ENCODE measurements at places on chromosomes 7 and 10. TPM values are rescaled to one million over a fixed set of nuclear protein-coding genes. Genes with fewer than 3 reads are reported as not detected.

DNA sequence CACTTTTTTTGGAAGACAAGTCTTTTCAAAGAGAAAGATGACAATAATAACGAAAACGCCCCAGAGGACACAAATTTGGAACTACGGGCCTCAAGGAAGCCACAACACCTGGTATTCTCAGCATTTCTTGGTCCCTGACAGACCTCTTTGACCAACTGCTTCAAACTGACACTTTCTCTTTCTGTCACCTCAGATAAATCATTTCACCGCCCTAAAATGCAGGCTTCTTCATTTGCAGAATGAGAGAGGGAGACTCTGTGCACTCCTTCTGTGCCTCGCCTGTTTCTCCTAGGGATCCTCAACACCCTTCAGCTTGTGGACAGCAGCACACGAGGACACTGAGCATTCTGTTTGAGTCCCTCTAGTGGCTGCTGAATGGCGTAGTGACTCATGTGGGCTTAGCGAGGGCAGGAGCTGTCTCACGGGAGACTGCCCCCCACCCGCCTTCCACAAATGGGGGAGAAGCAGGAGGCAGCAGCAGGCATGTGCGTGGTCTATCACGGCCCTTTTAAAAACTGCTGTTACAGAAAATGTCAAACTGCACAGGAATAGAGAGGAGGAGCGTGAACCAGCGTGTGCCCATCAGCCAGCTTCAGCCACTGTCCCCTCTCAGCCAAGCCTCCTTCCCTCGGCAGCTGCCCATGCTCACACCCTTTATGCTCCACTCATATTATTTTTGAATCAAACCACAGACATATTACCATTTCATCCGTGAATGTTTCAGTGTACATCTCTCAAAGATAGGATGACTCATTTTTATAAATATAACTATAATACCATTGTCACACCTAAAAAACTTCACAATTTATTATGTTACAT lies 41.4 kb downstream of the GSDME start:
- no peaks in the 10 kb centered on the region for H3K4me1 ChIP-seq
- H3K36me3 ChIP-seq = no peaks in the 10 kb centered on the region
- no peak overlapping the region for H3K4me3 ChIP-seq
- no peak for DNase-seq
- no peaks in the 10 kb centered on the region for H3K27me3 ChIP-seq
- no peak overlapping the region for H3K27ac ChIP-seq

- H3K27ac ChIP-seq = no peak overlapping the region
- H3K4me3 ChIP-seq = no peak overlapping the region
- peaks cover 13% of the 10 kb centered on the region for H3K36me3 ChIP-seq
- no peaks in the 10 kb centered on the region for H3K4me1 ChIP-seq
- DNase-seq = no peak
Observed at GRCh38 chr7:87511510-87511909, 36.0 kb upstream of the ABCB4 start.

- H3K4me1 ChIP-seq = no peaks in the 10 kb centered on the region
- H3K36me3 ChIP-seq = no peaks in the 10 kb centered on the region
- H3K27ac ChIP-seq = no peak overlapping the region
- DNase-seq = no peak
- H3K4me3 ChIP-seq = no peak overlapping the region
Observed at GRCh38 chr7:40629891-40630290, 495.1 kb downstream of the SUGCT start.

DNA sequence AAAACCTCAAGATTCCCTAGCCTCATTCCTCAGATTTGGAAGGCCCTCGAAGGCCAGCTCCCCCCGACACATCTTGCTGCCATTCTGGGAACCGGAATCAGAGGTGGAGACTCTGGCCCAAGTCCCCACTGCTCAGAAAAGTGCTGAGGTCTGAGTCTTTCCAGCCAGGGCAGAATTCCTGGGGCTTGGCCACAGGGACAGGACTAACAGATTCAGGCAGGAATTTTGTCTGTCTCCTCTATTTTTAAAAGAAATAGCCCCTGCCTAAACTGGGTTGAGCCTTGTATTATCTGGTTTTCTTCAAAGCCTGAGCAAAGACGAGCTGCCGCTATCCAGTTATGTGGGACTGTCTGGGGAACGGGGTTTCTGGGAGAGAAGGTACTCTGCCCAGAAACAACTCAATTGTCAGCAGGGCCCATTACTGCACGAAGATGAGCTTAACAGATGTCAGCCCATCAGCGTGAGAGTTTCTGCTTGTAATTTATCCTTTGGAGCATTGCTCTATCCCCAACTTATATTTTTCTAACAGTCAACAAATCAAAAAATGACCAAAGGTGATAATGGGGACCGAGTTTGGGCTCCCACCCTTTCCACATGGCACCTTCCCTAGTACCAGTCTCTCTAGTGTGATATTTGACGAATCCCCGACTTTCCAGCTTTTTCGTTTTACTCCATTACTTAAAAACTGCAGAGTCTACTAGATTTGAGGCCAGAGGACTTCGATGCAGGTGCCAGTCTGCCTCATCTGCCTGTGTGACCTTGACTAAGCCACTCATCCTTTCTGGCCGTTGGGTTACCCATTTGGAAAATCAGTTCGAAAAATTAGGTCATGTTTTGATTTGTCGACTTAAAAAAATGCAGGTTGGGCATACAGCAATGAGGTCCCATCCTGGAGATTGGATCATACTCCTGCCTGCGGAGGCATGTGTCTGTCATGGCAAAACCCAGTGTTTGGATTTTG lies 110.9 kb downstream of the WDR11 start:
- no peak overlapping the region for H3K4me3 ChIP-seq
- no peaks in the 10 kb centered on the region for H3K27me3 ChIP-seq
- H3K36me3 ChIP-seq = no peaks in the 10 kb centered on the region
- DNase-seq = no peak
- H3K4me1 ChIP-seq = no peaks in the 10 kb centered on the region

DNA sequence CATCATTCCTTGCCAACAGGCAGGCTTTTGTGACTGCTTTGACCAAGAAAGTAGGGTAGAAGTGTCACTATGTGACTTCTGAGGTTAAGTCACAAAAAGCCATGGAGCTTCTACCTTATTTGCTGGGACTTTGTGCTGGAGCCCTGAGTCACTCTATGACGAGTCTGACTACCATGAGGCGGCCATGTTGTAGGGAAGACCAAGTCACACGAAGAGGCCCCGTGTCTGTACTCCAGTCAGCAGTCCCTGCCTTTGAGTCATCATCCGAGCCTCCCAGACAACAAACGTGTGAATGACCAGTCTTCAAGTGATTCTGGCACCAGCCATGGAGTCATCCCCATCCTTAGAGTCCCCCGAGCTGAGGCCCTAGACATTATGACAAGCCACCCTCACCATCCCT lies 3.5 kb upstream of the MYL10 start:
- H3K27me3 ChIP-seq = no peaks in the 10 kb centered on the region
- no peak overlapping the region for H3K27ac ChIP-seq
- H3K4me3 ChIP-seq = no peak overlapping the region
- no peaks in the 10 kb centered on the region for H3K4me1 ChIP-seq

DNA sequence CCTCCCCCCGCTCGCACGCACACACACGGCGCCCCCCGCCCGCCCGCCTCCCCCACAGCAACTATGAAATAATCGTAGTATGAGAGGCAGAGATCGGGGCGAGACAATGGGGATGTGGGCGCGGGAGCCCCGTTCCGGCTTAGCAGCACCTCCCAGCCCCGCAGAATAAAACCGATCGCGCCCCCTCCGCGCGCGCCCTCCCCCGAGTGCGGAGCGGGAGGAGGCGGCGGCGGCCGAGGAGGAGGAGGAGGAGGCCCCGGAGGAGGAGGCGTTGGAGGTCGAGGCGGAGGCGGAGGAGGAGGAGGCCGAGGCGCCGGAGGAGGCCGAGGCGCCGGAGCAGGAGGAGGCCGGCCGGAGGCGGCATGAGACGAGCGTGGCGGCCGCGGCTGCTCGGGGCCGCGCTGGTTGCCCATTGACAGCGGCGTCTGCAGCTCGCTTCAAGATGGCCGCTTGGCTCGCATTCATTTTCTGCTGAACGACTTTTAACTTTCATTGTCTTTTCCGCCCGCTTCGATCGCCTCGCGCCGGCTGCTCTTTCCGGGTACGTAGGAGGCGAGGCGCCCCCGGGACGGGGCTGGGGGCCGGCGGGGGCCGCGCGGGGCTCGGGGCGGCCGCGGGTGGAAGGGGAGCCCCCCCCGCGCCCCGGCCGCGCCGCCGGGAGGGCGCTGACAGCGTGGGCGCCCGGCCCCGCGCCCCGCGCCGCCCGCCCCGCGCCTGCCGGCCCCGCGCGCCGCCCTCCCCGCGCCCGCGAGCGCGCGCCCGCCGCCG lies 441 bp downstream of the BMI1 start:
- peak; percentile 65 for DNase-seq
- peaks cover 42% of the 10 kb centered on the region for H3K4me1 ChIP-seq
- H3K27me3 ChIP-seq = peaks cover 13% of the 10 kb centered on the region
- H3K36me3 ChIP-seq = no peaks in the 10 kb centered on the region
- peak overlapping the region; percentile 77 for H3K27ac ChIP-seq
- H3K4me3 ChIP-seq = peak overlapping the region; percentile 57

DNA sequence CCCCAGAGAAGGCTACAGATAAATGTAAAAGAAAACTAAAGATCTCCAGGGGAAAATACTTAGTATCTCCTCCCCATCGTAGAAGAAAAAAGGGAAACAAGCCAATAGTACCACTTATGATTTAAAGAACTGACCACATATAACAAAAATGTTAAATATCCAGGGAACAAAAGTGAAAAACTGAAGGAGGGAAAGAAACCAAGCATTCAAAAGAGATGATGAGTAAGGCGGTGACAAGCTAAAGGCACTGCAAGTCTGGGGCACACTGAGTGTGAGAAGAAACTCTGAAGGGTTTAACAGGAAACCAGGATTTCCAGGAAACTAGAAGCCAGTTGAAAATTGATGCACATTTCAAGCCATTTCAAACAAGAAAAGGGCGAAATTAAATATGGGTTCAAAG lies 226.3 kb downstream of the AHR start:
- no peaks in the 10 kb centered on the region for H3K4me1 ChIP-seq
- H3K4me3 ChIP-seq = no peak overlapping the region
- no peaks in the 10 kb centered on the region for H3K36me3 ChIP-seq
- no peak overlapping the region for H3K27ac ChIP-seq
- no peak for DNase-seq

DNA sequence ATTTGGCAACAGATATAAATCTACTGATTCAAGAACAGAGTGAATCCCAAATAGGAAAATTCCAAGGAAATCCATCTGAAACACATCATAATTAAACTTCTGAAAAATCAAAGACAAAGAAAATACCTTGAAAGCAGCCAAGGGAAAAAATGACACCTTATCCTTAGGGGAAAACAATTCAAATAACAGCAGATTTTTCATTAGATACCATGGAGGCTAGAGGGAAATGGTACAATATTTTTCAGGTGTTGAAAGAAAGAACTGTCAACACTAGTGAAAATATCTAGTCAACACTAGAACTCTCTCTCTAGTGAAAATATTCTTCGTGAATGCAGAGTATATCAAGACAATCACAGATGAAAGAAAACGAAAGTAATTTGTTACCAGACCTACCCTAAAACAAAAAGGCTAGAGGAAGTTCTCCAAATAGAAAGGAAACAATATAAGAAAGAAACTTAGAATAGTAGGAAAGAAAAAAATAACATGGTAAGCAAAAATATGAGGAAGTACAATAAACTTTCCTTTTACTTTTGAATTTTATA lies 5.7 kb upstream of the FAM241B start:
- H3K27me3 ChIP-seq = no peaks in the 10 kb centered on the region
- no peak overlapping the region for H3K27ac ChIP-seq
- H3K36me3 ChIP-seq = no peaks in the 10 kb centered on the region
- no peak overlapping the region for H3K4me3 ChIP-seq
- no peak for DNase-seq

GRCh38 chr7:17549406-17549805 lies 251.0 kb downstream of the AHR start:
- H3K4me1 ChIP-seq = no peaks in the 10 kb centered on the region
- DNase-seq = no peak
- no peaks in the 10 kb centered on the region for H3K27me3 ChIP-seq

DNA sequence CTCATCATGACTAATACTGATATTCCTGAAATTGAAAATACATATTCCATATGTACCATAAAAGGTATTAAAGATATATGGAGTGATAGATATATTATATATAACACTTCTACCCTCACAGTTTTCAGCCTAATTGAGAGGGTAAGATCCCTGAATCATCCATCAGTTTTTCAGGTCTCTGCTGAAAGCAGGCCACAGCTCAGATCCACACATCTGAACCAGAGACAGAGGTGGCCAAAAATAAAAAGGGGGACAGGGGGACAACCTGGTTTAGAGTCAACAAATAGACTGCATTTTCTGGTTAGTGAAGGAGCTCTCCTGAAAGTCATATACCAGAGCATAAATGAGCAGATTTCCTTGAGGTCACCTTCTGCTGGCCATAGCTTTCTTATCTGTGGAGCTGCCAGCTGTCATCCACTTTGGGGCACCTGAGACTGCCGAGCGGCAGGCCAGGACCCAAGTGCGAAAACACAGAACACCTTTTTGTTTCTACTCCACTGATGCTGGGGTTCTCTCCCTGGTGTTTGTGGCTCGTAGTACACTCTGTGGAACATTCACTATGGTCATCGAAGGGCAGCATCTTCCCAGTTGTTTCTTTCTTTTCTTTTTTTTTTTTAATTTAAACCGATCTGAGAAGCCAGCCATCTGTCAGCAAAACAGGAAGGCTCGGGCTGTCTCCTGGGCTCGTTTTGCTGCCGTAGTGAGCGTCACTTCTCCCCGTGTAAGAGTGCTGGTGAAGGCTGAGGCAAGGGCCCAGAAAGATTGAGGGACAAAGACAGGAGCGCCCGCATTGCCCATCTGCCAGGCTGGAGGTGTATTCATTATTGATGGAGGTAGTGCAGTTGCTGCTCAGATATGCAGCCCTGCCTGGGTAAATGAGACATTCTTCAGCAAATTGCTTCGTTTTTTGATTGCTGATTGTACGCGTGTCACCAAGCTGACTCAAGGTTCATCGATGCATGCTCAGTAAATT lies 13.5 kb downstream of the IKZF1 start:
- H3K27me3 ChIP-seq = no peaks in the 10 kb centered on the region
- DNase-seq = no peak
- peaks cover 9% of the 10 kb centered on the region for H3K36me3 ChIP-seq
- peaks cover 92% of the 10 kb centered on the region for H3K4me1 ChIP-seq

- H3K4me3 ChIP-seq = no peak overlapping the region
- no peak for DNase-seq
- no peaks in the 10 kb centered on the region for H3K36me3 ChIP-seq
- H3K27me3 ChIP-seq = no peaks in the 10 kb centered on the region
Observed at GRCh38 chr10:60960031-60960430, 16.0 kb upstream of the RHOBTB1 start.

The GALNT17 gene
- not detected for total RNA-seq

The CAV1 gene
- total RNA-seq = not detected

The TMEM26 gene
- total RNA-seq = not detected

The ASB10 gene
- total RNA-seq = not detected

The ZNF804B gene
- not detected for total RNA-seq

The FBXO24 gene
- total RNA-seq = 3.1 TPM

The UTF1 gene
- total RNA-seq = not detected

All from naive thymus-derived CD4-positive, alpha-beta T cell (primary cell).